ENCODE measurements at places on chromosomes 1 and 21.

DNA sequence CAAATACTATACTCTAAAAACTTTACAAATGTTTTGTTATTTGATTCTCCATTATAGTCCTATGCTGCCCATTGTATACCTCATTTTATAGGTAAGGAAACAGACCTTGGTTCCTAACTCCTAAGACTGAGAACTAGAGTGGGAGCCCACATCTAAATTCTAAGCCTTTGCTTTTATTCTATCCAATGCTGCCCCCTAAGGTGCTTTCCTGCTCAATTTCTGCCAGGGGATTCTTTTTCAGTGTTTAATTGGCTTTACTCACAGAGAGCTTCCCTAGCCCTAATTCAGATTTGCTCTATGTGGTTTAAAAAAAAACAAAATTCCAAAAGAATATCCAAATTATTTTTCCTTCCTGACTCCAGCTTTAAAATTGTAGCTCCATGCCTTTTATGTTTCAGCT lies 64.5 kb downstream of the KIF14 start:
- no peak for DNase-seq

DNA sequence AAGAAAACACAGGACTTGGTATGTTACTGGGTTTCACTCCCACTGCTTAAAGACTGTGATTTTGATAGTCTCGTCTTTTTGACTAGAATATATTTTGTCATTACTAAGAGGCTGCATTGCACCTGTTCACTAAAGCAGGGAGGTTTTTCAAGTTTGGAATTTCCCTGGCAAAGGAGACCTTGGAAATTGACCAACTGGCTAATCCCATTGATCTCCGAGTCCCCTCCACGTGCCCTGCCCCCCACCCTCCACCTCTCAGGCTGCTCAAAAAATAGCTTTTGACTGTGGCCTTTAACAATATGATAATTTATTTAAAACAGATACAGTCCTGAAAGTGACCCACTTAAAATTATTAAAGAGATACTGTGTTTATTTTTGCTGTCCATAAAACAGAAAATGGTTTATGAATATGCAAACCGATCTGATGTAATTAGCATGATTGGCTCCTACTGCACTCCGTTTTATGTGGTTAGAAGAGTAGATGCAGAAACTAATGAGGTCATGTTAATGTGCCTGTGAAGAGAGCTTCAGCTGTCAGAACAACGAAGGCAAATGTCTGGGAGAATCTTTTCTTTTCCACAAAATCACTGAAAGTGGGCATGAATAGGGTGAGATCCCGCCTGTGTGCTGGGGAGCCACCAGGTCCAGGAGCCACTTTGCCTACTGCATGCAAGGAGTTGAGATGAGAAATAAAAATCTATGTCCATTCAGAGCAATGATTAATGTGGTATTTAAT lies 361.5 kb downstream of the RRAGC start:
- no peak for DNase-seq

DNA sequence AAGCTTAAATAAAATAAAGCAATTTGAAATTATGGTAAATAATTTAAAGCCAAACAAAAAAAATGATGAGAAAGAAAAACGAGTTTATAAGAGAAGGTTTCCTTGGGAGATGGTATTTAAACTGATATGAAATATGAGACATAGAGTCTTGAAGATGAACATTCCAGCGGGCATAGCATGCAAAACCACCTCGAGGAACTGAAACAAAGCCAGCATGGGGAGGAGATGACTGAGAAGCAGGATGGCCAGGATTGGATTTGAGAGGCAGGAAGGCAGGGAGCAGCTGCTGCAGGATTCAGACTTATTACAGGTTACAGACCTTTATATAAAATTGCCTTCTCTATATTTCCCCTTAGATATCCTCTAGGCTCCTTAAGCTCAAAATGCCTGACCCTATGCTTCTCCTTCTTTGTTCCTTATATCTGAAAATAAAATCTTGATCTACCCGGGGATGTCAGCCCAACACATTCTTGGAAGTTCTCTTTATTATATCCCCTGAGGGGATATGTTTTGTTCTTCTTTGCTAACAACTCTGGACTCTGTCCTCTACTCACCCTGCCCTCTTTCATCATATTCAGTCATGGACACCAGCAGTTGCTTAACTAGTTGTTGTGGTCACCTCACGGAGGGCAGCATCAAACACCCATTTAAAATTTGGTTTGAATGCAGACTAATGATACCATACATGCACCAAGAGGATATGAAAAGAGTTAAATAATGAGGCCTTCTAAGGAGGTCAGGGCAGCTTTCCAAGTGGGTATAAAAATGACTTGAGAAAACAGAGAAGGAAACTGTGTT lies 719.1 kb upstream of the B3GALT2 start:
- DNase-seq, result no peak

DNA sequence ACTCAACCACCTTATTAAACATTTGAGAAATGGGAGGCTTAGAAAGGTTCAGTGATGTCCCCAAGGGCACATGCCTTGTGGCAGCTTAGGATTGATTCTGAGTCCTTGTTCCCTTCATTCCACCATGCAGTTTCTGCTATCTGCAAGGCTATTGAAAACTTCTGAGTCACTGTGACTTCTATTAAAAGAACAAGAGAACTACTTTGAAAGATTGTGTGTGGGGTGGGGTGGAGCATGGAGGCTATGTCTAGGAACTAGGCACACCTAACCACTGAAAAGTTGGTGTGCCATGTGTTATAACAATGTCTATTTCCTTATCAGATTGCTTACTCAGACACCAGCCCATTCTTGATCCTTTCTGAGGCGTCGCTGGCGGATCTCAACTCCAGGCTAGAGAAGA lies 10.8 kb downstream of the MTARC1 start:
- DNase-seq, result no peak

DNA sequence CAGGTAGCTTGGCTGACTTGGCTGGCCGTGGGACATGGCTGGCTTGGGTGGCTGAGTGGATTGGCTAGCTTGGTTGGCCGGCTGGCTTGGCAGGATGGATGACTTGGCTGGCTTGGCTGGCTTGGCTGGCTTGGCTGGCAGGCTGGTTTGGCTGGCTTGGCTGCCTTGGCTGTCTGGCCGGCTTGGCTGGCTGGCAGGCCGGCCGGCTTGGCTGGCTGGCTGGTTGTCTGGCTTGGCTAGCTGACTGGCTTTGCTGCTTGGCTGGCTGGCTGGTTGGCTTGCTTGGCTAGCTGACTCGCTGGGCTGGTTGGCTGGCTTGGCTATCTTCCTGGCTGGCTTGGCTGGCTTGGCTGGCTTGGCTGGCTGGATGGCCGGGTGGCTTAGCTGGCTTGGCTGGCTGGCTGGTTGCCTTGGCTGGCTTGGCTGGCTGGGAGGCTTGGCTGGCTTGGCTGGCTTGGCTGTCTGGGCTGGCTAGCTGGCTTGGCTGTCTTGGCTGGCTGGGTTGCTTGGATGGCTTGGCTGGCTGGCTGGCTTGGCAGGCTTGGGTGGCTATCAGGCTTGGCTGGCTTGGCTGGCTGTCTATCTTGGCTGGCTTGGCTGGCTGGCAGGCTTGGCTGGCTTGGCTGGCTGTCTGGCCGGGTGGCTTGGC lies 129.7 kb upstream of the FAM72C start:
- DNase-seq, result peak; percentile 0

- no peak for DNase-seq
These were observed 1.3 kb downstream of the GORAB start for GRCh38 chr1:170533298-170533697.

- no peak for DNase-seq
These were observed 1334.5 kb upstream of the ADGRL4 start for GRCh38 chr1:80341021-80341420.

- DNase-seq, result no peak
These were observed 72.5 kb downstream of the PLPPR5 start for GRCh38 chr1:98932184-98932583.

- DNase-seq, result no peak
These were observed 803 bp downstream of the CHIT1 start for GRCh38 chr1:203228670-203229069.

- DNase-seq, result no peak
These were observed 45.9 kb upstream of the COL6A1 start for GRCh38 chr21:45935628-45936027.

DNA sequence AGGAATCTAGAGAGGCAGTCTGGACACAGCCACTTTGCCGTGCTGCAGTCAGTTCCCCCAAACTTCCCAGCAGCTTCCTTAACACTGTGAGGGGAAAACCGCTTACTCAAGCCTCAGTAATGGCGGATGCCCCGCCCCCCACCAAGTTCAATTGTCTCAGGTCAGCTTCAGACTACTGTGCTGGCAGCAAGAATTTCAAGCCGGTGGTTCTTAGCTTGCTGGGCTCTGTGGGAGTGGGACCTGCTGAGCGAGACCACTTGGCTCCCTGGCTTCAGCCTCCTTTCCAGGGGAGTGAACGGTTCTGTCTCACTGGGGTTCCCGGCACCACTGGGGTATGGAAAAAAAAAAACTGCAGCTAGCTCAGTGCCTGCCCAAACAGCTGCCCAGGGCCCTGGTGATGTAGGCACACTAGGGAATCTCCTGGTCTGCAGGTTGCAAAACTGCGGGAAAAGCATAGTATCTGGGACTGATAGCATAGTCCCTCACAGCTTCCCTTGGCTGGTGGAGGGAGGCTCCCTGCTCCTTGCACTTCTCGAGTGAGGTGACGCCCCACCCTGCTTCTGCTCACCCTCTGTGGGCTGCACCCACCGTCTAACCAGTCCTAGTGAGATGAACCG lies 23.7 kb upstream of the HFM1 start:
- DNase-seq, result no peak

- no peak for DNase-seq
These were observed 53.0 kb downstream of the RERE start for GRCh38 chr1:8764293-8764937.

GRCh38 chr1:155744711-155745283 lies 55.9 kb downstream of the DAP3 start:
- no peak for DNase-seq

- DNase-seq, result no peak
These were observed 6.9 kb downstream of the TSTD1 start for GRCh38 chr1:161031874-161032273.

DNA sequence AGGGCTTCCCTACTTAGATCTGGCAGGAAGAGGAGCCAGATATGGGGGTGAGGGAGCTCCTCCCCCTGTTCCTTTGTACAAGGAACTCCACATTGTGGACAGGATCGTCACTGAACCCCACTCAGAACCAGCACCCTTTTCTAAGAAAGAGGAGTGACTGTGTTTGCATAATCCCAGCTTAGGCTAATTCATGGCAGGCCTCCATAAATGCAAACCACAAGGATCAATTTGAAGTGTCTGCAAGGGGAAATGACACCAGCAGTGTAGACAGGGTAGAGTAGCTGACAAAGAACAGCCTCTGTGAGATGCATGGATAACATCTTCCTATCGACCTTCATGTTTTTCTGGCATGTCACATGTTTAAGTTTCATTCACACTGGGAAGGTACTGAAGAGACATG lies 11.7 kb downstream of the MX1 start:
- no peak for DNase-seq

DNA sequence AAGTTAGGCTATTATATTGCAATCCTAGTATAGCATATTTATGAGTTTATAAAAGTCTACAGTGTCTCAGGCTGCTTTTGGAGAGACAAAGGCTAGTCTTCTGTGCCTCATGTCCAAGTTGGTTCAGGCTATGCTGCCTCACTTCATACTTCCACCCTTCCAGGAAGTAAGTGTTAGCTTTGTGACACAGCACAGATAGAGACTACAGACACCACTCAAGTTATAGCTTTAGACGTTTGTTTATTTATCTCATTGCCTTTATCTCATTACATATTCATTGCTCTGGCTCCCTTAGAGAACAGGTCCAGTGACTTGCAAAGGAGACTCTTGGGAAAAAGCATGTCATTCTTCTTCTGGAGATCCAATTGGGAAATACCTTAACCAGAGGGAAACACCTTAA lies 22.6 kb upstream of the GBP4 start:
- DNase-seq, result no peak

DNA sequence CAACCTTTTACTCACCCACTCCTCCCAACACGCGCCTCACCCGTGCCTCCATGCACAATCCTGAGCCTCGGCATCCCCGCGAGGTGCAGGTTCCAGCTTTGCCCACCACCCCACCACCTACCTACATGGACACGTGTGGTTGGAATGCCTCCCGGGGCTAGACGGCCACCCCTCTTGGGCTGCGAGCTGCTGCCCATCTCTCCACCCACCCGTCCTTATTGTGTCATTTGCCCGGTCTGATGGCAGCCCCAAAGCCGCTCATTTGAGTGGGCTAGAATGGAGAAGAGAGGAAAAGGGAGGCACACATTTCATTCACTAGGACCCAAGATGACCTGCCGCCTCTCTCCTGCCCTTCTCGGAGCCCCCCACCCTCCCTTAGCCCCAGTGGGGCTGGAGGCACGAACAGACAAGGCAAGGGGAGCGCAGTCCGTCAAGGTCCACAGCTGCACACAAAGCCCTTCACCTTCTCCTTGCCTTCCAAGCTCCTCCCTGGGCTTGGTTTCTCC lies 785 bp downstream of the ZNF697 start:
- no peak for DNase-seq

- DNase-seq, result no peak
These were observed 425.9 kb upstream of the RUNX1 start for GRCh38 chr21:35475009-35475408.

- DNase-seq, result no peak
These were observed 50.2 kb downstream of the PKNOX1 start for GRCh38 chr21:43024439-43025136.

DNA sequence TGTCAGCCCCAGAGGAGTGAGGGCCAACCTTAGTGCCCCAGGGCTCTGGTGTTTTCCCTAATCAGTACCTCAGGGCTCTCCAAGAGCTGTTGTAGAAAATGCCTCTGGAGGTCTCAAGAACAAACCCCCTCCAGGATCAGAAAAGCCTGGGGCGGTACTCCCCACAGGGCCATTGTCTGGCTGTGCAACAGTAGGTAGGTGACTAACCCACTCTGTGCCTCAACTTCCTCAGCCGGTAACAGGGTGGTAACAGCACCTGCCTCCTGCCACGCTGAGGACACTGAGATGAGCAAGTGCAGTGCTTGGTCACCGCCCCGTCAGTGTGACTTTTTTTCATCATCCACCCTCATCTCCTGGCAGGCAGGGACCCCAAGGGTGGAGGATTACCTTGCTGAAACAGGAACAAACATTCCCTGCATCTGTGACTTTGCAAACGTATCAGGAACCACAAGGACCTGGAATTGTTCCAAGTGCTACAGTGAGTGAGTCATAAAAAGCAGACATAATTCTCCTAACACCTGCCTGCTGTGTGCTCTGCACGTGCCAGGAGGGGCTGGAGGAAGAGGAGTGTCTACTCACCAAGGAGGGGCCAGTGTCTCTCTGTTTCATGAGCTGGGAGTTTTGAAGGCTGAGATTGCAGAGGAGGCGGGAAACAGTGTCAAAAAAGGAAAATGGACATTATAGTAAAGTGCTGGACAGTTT lies 440.8 kb downstream of the NPHP4 start:
- DNase-seq, result no peak

DNA sequence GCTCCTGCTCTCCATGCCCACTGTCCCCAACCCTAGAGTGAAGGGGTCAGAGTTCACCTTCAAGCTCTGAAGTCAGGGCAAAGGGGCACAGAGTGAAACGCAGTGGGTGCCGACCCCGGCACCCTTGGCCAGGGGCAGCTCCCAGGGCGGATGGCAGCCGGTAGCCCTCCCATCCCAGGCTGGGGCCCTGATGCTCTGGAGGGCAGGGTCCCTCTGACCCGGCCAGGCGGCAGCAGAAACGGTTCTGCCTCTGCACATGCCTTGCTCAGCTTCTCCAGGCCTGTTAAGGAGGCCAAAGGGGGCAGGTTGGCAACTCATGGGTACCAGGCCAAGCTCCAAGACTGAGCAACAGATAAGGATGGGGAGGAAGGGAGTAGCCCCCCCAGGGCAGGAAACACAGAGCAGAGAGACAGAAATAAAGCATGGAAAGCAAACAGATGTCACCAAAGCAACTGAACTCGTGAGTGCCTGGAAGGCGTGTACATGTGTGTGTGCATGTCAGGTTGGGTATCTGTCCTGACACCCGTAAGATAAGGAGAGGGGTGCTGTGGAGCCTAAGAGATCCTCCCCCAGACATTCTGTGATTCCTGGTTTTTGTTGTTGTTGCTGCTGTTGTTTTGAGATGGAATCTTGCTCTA lies 112.3 kb upstream of the IFFO2 start:
- DNase-seq, result no peak
